Esophagus mucosa (tissue), 1 donor: ENCODE measurements at places on chromosomes 4 and X.

- ATAC-seq, result peak; percentile 75
Observed at GRCh38 chr4:2462218-2462991, 6.5 kb upstream of the RNF4 start.

- no peak for ATAC-seq
Observed at GRCh38 chr4:76802236-76803021, 95.5 kb downstream of the SOWAHB start.

DNA sequence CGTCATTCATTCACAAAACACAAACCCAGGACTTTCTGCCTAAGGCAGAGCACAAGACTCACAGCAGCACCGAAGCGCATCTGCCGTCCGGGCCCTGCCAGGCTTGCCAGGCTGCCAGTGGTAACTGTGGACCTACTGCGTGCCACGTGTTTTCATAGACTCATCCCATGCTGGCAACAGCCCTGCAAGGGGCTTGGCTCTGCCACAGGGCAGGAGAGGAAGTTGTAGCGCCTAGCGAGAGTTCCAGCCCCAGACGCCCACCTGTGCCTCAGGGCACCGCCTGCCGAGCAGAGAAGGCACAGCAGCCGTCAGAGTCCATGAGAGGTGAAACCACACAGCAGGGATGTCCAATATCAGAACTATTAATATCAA, 18.9 kb upstream of the MRFAP1 start:
- no peak for ATAC-seq

DNA sequence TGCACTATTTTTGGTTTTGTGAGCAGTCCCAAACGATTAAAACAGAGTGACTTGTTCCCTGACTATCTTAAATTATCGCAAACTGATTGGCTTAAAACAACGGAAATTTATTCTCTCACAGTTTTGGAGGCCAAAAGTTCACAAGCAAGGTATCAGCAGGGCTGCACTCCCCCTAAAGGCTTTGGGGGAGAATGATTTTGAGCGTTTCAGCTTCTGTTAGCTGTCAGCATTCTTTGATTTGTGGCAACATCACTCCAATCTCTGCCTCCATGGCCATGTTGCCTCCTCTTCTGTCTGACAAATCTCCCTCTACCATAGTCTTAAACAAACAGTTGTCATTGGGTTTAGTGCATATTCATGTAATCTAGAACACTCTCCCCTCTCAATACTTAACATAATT, 459.6 kb upstream of the ATOH1 start:
- ATAC-seq, result no peak

DNA sequence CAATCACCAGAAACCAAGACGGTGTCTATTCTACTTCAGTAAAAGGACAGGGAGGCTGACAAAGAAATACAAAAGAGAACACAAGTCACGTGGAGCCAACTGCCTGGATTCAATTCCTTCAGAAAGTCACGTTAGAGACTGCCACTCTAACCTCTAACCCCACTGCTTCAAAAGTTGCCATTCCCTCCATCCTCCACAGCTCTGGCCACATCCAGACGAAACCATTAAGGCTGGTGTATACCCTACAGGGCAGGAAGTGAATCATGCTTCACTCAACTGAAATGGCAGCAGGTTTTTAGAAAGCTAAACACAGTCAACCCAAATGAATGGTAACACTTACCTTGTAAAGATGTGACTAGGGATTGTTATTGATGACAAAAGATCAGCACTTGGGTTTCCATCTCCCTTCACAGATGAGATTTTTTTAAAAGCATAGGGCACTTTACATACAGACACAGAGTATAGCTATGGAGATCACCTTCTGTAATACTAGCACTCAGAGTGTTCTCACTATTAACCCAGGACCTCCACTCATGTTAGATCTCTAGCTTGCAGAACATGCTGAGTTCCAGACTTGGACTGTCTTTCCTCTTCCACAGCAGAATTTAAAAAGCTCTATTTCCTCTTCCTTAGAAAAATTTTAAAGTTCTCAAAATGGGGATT, 37.4 kb downstream of the MAML3 start:
- ATAC-seq, result peak; percentile 52

DNA sequence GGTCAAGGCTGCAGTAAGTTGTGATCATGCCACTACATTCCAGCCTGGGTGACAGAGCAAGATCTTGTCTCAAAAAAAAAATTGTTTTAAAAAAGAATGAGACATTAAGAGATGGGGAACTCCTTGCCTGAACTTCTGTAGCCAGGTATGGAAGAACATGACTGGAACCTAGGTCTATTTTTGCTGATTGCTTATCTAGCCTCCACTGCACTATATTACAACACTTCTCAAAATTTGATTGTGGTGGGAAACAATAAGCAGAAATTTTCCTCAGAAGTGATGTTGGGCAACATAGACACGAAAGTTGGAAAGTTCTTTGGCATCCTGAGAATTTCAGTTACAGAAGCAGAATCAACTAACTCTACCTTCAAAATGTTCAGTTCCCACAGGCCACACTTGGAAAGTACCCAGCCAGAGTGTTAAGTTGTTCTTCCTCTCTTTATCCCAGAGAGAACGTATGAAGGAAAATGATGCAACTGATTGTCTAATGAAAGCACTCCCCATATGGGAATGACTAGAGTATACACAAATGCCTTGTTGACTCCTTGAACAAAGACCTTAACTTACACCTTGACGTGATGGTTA, 50.0 kb downstream of the LUZP4 start:
- ATAC-seq, result no peak

GRCh38 chr4:177448850-177449249, 6.6 kb upstream of the AGA start:
- no peak for ATAC-seq

DNA sequence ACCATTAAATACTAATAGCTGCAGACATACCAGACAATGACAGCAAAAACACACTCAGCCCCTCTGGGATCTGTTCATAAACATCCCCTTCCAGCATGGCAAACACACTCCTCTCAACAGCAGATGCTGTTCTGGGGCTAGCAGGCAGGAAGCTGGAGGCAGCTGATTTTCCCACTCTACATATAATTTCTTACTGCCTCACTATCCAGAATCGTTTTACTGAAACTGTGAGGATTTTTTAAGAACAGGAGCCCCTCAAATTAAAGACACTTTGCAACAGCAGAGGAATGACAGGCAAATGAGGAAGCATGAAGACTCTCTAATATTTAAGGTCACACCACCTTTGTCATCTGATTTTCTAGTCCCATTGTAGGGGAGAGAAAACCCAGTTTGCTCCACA, 2.2 kb downstream of the MAPK10 start:
- no peak for ATAC-seq

DNA sequence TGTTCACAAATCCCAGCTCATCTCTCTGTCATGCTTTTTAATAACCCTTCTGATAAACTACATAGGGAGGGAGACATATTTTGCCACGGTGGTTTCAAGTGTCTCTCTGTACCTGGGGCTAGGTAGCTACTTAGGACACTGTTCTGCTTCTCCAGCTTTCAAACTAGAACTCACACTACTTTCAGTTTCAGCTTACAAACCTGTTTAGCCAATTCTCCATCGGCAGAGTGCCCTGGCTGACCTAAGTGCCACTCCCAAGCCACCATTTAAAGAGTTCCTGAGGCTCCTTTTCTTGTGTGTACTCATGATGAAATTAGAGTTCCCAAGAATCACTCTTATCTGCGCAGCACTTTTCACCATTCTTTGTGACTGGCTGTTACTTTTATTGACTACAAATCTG, 899.2 kb downstream of the FAT4 start:
- ATAC-seq, result no peak

- no peak for ATAC-seq
Observed at GRCh38 chr4:125693228-125693627, 378.5 kb downstream of the FAT4 start.

- ATAC-seq, result no peak
Observed at GRCh38 chr4:128661479-128661878, 148.0 kb upstream of the JADE1 start.

DNA sequence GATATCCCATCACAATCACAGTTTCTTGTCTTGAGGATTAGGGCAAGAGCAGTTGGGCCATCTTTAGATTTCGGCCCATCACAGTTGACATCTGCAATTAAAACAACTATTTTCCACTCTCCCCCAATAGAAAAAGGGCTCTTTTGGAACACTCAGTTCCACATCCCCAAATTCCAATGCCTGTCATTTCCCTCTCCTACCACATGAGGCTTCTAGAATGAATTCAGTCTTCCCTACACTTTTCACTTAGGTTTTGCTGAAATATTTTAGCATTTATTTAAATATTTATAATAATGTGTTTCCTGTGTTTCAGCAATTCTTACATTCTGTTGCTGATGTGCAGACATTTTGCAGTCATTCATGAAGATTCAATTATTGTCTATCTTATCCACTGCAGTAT, 118.4 kb downstream of the COX18 start:
- ATAC-seq, result no peak

DNA sequence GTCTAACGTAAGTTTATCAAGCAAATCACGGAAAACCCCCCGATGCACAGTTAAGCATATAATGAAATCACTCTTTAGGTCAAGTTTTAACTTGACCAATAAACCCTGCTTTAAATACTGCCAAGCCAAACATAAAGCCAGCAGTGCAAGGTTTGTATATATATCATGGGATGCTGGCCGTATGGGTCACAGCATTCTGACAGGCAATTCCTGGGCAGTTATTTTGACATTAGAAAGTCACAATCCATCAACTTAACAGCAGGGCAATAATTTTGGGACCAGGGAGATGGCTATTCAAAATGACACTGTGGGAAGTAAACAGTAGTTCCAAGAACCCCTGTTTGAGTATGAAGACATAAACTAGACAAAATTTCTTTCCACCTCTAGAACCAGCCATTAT, 116.9 kb downstream of the ZNF827 start:
- no peak for ATAC-seq

GRCh38 chr4:44235897-44236296, 212.7 kb downstream of the KCTD8 start:
- ATAC-seq, result no peak

- peak; percentile 47 for ATAC-seq
Observed at GRCh38 chr4:22556495-22556894, 40.6 kb upstream of the ADGRA3 start.

- ATAC-seq, result no peak
Observed at GRCh38 chr4:187903106-187903505, 92.5 kb upstream of the ZFP42 start.

- peak; percentile 95 for ATAC-seq
Observed at GRCh38 chr4:107862658-107863057, 37.9 kb downstream of the SGMS2 start.

GRCh38 chr4:81460834-81461233, 10.9 kb downstream of the RASGEF1B start:
- ATAC-seq, result no peak

DNA sequence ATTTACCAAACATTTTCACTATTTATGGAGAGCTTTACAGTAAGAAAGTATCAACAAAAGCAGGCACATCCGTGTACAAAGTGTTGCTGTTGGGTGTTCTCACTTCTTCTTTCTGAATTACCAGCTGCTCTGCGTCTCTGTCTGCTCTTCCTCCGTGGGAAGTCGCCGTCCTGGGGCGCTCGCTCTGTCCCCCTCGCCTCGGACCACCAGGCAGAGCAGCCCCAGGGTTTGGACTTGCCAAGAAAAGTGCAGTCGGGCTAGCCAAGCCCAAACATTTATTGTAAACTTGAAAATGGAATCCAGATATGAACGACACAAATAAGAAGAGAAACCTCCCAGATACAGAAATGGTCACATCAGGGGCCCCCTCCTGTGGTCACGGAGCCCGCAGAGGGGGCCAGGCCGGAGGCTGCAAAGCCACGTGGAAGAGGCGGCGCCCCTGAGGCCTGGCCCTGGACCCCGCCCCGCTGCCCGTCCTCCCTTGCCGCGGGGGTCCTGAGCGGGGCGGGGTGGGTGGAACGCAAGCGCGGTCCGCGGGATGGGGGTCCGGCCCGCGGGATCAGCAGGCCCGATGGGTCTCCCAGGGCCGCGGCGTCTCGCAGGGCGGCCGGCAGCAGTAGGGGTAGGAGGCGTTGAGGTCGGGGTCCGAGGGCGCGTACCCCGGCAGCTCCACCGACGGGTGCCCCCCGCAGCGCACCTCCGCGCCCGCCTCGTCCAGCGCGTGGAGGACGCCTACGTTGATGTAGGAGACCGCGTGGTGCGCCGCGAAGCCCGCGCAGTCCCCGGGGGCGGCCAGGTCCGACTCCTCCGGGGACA, 1.5 kb downstream of the TMEM271 start:
- no peak for ATAC-seq

DNA sequence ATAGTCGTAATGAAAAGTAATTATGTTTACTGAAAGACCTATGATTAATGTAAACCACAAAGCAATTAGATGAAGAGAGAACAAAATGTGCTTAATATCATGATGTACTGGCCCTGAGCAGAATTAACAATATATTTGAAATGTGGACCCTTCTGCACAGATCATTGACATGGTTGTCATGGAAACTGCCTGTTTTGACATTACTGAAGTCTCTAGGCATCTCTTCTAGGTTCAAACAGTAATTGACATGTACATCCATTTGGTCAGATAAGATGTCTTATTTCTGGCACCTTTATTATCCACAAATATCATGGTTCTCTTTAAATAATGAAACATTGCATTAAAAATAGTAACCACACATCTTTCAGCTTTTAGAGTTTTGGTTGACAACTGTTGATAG, 251.7 kb upstream of the GNPDA2 start:
- ATAC-seq, result no peak

GRCh38 chrX:48918301-48918642, 552 bp downstream of the PIM2 start:
- ATAC-seq, result no peak

GRCh38 chr4:110622841-110623717, at the start of gene PITX2:
Gene PITX2 (minus strand): TSS chr4:110623077. CDS start chr4:110622460, 617 bp downstream.
- peak; percentile 98 for ATAC-seq

DNA sequence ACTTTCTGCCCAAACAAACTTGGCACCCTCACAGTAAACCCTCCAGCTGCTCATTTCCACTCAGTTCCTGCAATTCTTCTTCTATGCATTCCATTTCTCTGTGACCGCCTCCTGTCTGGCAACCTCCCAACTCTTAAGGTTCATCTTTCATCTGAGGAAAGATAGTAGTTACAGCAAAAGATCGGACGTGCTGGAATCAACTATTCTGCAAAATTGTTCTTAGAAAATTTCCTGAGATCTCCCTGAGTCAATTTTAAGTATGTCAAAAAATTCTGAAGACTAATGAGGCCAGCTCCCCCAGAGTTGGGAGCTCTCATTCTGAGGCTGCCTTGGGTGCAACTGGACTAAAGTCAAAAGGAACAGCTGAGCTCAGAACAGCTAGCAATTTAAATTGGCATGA, 1026.0 kb downstream of the ADGRL3 start:
- no peak for ATAC-seq

GRCh38 chrX:17836830-17837229, 24.3 kb downstream of the RAI2 start:
- ATAC-seq, result no peak

- ATAC-seq, result peak; percentile 79
Observed at GRCh38 chr4:54230484-54231418, 1.7 kb downstream of the PDGFRA start.
